Activated naive CD4-positive, alpha-beta T cell (primary cell): ENCODE measurements at places on chromosomes 2 and 18.

DNA sequence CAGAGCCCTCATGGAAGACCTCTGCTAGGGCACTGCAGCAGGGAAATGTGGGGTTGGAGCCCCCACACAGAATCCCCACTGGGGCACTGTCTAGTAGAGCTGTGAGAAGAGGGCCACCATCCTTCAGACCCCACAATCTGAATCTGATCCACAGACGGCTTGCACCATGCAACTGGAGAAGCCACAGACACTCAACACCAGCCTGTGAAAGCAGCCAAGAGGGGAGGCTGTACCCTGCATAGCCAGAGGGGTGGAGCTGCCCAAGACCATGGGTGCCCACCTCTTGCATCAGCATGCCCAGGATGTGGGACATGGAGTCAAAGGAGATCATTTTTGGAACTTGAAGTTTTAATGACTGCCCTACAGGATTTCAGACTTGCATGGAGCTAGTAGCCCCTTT is 6.5 kb downstream of the CD226 start:
- DNase-seq = no peak

DNA sequence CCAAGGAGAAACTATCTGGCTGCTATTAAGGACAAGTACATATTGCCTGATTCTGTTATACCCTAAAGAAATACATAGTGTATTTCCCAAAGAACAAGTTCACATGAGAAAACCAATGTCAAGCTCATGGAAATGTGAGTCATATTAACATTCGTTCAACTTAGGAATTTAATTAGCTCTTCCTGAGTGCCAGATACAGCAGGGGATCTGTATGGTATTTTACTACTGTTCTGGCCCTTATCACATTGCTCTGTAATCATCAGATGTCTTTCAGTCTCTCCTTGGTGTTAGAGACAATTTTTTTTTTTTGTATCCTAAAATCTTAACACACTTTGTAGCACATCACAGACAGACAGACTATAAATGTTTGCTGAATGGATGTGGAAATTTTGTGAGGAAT is 395.0 kb upstream of the CRIM1 start:
- DNase-seq = no peak

DNA sequence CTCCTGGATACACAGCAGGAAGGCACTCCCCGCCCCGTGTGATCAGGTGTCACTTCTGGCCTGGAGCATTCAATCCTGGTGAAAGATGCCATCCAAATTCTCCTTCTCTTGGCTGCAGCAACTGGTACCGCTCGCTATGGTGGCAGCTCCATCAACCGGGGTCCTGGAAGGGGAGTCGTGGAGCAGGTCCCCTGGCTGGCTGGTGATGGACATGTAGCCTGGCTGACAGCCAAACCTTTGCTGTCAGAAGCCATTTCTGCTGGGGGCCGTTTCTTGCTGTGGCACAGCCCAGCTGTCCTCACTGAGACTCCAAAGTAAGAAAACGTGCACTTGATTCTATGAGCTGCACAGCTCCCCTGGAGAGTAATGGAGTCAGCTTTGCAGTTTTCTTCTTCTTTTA is 7.1 kb upstream of the CYS1 start:
- no peak for DNase-seq

- no peak for DNase-seq
Measured at GRCh38 chr2:46632349-46632748, 153.0 kb downstream of the TMEM247 start.
